ENCODE measurements at places on chromosomes 6 and 20.
A peak's percentile ranks its signal among the peaks of the same experiment; 100 is the strongest.

DNA sequence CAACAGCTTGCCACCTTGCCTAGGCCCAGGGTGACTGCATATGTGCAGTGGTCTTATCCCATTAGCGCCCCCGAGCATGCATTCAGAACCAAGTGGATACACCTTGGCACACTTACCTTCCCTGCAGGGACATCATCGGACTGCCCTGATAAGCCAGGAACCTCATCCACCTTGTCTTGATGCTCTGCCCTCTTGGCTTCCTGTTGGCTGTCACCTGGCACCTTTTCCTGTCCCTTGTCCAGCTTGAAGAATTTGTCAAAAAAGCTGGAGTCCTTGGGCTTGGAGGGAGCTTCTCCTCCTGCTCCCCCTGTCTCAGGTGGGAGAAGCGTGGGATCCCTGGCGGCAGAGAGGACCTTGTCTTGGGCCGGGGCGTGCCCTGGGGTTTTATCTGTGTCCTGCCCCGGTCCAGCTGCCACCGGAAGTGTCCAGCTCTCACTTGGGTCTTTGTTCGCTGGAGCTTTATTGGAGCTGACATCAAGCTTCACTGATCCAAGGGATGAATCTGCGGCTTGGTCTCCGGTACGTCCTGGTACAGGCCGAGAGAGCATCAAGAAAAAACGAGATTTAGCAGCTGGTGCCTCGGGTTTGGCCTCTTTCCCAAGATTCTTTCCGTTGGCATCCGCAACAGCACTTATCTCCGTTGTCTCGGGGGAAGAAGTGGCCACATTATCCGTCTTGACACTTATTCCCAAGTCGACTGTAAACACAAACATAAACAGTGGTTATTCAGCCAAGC lies 42.0 kb downstream of the BCAS1 start:
- no peak for DNase-seq

- no peak for DNase-seq
Observed at GRCh38 chr6:133390168-133390567, 149.0 kb downstream of the EYA4 start.

GRCh38 chr20:17555106-17555505 lies 14.8 kb upstream of the DSTN start:
- DNase-seq, result no peak

GRCh38 chr6:124053315-124053714 lies 249.7 kb downstream of the NKAIN2 start:
- no peak for DNase-seq

GRCh38 chr20:19784511-19785172 lies 26.6 kb downstream of the RIN2 start:
- DNase-seq, result no peak

DNA sequence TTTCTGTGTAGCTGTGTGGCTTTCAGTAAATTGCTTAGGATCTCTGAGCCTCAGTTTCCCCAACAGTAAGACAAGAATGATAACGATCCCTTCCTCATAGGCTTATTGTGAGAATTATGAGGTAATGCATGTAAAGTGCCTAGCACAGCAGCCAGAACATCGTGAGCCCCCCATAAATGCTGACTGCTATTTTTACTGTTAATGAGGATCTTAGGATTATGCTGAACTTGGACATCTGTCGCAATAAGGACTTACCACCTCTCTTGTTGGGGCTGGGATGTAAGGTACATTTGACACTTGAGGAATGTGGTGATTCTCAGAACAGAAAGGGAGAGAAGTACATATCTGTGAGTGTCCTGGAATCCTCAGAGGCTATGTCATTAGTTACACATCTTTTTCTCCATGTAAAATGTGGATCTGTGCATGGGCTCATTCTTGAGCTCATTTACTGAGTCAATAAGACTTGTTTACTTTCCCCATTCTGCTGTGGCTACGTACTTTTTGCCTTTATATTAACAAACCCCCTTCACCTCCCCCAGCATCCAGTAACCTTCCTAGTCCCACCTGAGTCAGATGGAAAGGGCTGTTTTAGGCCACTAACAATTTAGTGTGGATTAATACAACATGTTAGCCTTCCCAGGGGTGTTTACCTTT lies 64.4 kb upstream of the PLEKHG1 start:
- DNase-seq, result no peak

- no peak for DNase-seq
Observed at GRCh38 chr20:53655625-53656292, 62.1 kb upstream of the ZNF217 start.

DNA sequence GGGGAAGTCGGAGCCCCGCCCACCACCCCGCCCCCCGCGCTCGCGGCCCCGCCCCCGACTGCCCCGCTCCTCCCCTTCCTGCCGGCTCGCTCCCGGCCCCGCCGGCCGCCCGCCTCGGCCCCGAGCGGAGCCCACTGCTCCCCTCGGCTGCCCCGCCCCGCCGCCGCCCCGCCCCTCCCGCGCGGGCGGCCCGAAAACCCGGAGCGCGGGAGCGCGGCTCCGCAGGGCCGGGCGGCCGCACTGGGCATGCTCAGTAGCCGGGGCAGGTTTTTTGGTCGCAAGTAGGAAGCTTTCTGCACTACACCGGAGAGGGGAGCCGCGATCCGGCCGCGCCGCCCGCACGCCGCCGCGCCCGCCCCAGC lies at the start of gene CDYL:
Gene CDYL (plus strand): TSS at position 274 of the 362 bp plus-strand sequence. CDS start 380 bp downstream, outside the sequence.
- peak; percentile 24 for DNase-seq

- DNase-seq, result no peak
Observed at GRCh38 chr6:138176652-138177232, 15.0 kb downstream of the ARFGEF3 start.

GRCh38 chr6:149855040-149855654 lies 9.0 kb downstream of the LRP11 start:
- no peak for DNase-seq

GRCh38 chr6:10030942-10031537 lies 383.8 kb downstream of the TFAP2A start:
- no peak for DNase-seq

DNA sequence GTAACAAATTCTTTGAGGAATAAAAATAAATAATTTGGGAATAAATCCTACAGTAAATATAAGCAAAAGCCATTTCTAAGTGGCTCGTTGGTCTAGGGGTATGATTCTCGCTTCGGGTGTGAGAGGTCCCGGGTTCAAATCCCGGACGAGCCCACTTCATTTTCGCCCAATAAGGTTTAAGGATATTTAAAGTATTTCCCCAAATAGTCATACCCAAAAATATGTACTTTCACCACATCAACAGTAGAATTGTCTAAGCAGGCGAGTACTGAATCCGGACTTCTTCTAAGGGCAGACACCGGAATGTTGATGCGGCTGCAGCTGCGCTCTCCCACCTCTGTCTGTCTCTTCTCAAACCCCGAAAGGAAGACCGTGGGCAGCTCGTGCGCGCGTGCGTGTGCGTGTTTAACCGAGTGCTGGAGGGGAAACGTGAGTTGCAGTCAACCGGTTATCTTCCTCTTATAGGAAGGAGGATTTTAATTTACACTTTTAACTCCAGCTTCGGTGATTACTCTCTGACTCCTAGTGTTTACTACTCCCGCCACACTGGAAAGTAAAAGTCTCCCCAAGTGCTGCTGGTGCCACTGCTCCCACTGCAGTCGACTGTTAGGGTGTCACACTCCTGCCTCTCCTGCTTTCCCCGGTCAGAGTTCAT lies 155.7 kb upstream of the PRSS16 start:
- peak; percentile 51 for DNase-seq

DNA sequence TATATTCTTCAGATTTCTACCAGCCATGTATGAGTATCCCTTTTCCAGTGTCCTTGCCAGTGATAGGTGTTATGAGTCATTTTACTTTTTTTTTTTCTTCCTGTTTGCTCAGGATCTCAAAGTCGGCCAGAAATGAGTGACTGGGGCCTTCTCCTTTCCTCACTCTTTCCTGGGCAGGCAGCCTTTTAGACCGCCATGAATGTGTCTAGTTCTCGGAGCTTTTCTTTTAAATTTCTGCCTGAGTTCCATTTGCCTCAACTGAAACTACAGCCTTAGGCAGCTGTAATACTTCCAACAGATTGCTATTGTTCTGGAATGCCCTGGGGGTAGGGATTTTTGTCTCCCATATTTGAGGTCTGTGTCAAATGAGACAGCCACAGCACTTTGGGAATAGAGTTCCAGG lies 83.7 kb downstream of the STXBP5 start:
- no peak for DNase-seq

DNA sequence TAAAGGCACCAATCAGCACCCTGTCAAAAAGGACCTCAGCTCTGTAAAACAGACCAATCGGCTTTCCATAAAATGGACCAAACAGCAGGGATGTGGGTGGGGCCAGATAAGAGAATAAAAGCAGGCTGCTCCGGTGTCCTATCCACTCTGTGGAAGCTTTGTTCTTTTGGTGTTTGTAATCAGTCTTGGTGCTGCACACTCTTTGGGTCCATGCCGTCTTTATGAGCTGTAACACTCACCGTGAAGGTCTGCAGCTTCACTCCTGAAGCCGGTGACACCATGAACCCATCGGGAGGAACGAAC lies 7.3 kb upstream of the PXDC1 start:
- DNase-seq, result no peak

DNA sequence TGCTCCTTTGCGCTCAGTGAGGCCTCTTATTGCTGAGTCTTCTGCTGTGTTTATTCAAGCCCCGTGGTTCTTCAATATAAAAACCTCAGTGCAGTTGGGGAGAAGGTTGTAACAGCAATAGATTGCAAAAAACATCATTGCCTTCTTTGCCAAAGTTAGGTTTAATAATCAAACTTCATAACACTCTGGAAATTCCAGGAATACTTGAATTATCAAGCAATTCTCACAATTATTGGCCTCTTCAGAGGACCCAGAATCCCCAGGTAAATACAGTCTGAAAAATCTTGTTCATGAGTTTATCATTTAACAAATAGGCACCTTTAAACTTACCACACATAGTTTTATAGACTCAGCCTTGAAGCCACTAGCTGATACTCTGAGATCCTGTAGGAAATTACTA lies 213.6 kb downstream of the OGFRL1 start:
- no peak for DNase-seq

DNA sequence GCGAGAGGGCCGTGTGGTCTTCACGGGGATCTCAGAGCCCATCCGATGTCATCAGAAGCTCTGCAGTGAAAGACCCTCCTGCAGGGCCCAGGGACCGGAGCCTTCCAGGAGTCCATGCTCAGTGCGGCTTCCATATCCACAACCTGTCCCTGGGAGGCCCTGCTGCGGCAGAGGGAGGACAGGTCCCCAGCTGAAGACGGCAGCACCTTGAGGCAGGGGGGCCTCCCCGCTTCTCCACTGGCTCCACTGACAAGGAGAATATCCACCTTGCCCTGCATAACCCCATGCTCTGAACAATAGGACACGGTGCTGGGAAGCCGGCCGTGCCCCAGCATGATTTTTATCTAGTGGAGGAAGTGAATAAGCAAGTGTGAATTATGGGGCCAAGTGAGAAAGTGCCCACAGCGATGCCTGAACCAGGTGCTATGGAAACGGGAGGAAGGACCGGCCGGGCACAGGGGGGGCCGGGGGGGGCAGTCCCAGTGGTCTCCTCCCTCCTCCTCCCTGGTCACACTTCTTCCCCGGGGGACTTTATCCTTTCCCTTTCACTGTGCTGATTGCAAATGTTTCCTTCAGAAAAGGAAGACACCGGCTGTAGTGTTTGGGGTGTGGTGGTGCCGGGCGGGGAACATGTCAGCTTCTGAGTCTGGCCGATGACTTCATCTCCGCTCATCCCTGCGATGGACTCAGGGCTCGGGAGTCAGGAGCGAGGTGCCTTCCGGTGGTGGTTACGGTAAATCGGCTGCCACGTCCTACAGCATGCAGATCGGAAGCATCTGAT lies 225.1 kb downstream of the ERMARD start:
- DNase-seq, result no peak

- no peak for DNase-seq
Observed at GRCh38 chr20:32603046-32603726, 18.1 kb upstream of the NOL4L start.

- no peak for DNase-seq
Observed at GRCh38 chr6:158662607-158662953, 12.7 kb downstream of the SYTL3 start.

- DNase-seq, result no peak
Observed at GRCh38 chr6:129801909-129802308, 59.2 kb downstream of the TMEM244 start.

DNA sequence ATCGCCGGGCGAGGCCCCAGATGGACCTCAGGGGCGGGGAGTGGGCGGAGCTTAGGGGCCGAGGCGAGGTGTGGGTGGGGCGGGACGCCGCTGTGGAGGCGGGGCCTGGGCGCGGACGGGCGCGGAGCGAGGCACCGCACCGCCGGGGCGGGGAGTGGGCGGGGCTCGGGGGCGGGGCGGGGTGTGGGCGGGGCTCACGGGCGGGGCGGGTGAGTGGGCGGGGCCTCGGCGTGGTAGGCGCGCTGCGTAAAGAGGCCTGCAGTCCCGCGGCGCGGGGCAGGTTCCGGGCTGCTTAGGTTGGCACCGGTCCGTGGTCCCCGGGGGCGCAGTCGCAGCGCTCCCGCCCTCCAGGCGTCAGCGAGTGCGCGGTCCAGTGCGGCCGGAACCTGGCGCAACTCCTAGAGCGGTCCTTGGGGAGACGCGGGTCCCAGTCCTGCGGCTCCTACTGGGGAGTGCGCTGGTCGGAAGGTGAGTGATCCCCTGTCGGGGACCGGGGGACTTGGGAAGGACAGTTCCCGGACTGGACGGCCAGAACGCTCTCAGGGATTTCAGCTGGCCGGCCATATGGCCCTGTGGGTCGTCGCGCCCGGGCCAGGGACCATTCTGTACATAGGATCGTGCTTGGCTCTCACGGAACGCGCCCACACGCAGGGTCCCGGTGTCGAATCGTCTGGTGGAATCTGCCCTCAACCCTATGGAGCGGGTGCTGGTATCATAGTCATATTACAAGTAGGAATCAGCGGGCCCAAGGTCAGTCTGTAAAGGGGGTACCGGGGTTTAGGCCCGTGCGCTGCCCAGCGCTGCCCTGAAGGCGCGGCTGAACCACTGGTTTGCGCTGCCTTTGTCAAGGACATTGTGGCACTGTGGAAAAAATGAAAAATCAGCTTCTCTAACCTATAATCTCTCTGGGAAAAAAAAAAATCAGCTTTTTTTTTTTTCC lies at the start of gene NQO2:
Gene NQO2 (plus strand): TSS at position 277 of the 940 bp plus-strand sequence. CDS start 6,659 bp downstream, outside the sequence.
- DNase-seq, result no peak

- DNase-seq, result no peak
Observed at GRCh38 chr6:90412538-90413369, 116.1 kb upstream of the BACH2 start.

- peak; percentile 30 for DNase-seq
Observed at GRCh38 chr20:5658912-5659345, 91.3 kb upstream of the SHLD1 start.

DNA sequence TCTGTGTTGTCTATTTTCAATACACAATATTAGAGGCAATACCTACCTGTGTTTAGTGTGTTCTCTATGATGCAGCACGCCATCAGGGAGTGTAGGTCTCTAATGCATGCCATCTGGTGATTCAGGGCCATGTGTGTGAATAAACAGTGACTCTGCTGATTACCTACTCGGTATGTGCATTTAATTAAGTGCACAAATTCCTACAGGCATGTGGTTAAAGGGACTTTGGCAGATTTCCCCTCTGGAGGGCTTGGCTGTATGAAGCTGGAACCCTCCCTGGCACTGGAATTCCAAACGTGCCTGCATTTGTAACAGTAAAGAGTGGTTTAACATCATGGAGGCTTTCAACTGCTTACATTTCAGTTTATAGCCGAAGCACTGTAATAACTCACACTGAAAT lies 401.5 kb upstream of the SASH1 start:
- DNase-seq, result peak; percentile 60
